ENCODE measurements at places on chromosomes 12 and 14. TPM values are rescaled to one million over a fixed set of nuclear protein-coding genes. Genes with fewer than 3 reads are reported as not detected.

TMEM253 gene
- 1.3 TPM for total RNA-seq

DNA sequence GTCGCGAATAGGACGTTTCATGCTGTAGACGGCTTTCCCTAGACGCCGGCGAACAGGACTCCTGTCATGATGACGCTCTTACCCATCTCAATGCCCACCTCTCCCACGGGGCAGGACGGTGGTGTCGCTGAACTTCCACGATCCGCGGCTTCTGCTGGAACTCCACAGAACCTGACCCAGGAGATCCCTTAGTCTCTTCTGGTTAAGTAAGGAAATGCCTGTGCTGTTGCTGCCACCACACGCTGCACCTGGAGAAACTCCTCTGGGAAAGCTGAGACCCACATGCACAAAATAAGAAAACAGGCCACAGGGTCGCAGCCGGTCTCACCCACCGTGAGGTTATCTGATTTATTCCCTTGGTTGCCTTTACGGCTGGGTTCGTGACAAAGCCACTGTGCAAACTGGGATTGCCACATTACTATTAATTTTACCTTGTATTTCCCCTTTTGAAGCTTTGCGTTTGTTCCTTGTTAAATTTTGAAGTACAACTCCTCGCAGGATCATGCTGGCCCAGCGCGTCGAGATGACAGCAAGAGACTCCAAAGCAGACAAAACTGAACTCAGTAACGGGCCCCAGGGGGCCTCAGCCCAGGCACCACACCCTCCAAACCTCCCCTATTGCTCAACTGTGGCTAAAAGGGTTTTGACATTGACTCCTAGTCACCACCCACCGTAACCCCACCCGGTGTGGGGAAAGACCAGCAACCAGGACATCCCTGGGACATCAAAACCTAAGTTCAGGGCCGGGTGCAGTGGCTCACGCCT, 9.2 kb upstream of the MMP17 start:
- no peak for DNase-seq

DNA sequence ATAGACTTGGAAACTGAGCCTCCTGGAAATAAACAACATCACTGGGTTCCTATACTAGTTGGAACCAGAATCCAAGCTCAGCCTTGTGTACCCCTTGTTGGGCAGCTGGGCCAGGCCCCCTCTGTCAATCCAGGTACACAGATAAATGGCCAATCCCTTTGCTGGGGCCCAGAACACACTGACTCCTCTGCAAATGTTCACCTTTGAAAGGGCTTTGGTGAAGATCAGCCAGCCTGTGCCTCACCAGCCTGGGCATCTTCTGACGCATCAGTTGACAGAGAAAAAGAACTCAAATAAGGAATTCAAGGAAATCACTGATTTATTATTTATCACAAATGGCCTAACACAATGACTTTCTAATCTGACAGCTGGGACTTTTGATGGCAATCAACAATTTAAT, 1090.2 kb downstream of the BCL11B start:
- DNase-seq: no peak

- no peak for DNase-seq
Measured at GRCh38 chr12:68467514-68467913, 135.4 kb upstream of the MDM1 start.

GRCh38 chr12:45421736-45422135, 205.8 kb downstream of the ANO6 start:
- no peak for DNase-seq
